Upper lobe of right lung (tissue), 1 donor: ENCODE measurements at places on chromosomes 3 and 15. TPM values are rescaled to one million over a fixed set of nuclear protein-coding genes. Genes with fewer than 3 reads are reported as not detected.

GRCh38 chr3:105424412-105425152 is 57.9 kb downstream of the ALCAM start:
- no peak for DNase-seq

- DNase-seq: no peak
Observed at GRCh38 chr3:27392950-27393679, 23.9 kb upstream of the NEK10 start.

DNA sequence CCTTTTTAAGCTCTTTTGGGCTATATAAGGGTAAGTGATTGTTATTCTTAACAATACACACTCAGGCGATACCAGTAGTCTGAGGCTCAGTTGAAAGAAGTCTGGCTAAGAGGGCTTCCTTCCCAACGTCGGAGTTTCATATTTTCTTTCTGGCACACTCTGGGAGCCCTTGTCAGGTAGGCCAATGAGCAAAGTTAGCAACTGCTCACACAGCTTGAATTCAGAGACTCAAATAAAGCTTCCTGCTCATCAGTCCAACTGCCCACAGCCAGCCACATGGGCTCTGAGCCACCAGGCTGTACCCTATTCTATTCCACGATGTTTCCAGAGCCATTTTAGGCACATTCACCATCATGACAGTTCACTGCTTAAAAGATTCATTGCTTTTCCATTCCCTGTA is 155.1 kb upstream of the TBL1XR1 start:
- DNase-seq: no peak

GRCh38 chr15:97490429-97490828 is 470.1 kb upstream of the ARRDC4 start:
- DNase-seq: no peak

IL20RB gene
- total RNA-seq: 3.7 TPM

GRCh38 chr15:61519296-61519695 is 290.2 kb upstream of the RORA start:
- DNase-seq: no peak

DNA sequence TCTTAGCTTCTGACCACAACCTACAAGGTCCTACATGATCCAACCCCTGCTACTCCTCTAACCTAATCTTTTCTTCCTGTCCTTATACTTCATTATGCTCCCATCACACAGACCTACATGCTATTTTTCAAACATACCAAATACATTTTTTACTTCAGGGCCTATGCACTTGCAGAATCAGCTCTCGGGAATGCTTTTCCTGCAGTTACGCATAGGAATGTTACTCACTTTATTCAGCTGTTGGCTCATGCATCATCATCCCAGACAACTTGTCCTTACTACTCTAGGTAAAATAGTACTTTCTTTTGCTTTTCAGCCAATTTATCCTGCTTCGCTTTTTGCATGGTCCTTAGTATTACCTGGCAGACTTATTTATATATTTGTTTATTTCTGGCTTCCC is 105.6 kb downstream of the OXSM start:
- no peak for DNase-seq

DNA sequence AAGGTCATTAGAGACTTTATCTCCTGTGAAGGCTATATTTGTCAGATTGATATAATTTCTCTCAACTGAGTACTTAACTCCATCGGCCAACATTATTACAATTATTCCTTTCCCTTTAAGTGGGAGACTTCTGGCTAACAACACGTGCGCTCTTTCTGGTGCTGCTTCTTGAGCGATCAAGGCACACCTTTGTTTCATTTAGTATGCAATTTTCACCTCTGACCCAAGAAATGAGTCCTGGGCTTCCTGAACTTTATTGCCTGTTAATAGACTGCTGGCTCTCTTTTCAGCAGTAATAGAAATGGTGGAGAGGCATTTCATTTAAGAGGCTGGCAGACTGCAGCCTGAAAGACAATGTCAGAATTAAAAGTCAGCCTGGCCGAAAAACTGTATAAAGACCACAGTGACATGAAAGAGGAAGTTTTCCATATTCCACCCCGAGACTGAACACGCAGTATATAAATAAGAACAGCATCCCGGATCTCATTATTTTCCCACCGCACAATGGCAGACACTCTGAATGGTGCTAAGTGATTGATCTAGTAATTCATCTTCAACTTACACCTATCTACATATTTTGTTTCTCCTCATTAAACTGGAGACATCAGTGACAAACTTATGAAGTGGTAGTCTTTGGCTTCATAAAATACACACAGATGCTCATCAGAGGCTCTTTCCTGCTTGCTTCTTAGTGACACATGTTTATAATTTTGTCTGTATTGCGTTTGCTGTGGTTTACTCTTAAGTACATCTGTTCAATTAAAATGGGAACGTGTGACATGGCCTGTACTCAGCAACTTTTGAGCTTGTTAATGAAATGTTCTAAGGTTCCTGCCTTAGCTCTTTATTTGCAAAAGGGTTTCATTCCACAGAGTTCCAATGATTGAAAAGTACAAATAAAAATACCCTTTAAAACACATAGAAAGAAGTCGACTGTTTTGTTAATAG is 299.9 kb downstream of the MECOM start:
- DNase-seq: no peak

DNA sequence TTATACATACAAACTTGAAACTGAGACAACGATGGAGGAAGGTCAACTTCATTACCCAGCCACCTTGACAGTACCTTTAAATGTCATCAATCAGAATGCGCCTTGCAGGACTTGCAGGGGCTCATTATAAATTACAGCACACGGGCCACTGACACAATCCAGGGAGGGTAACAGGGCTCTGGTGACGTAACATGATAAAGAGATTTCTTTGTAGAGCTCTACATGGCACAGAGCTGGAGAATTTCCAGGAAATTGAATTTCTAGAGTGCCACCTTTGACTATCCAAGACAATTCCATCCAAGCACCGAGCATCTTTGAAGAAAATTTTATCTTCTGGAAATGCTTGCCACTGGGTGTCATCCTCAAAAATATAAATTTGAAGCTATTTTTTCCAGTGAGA is 486.0 kb downstream of the FOXP1 start:
- no peak for DNase-seq

TMOD2 gene
- total RNA-seq: 16.1 TPM

CYP1A1 gene
- 2.4 TPM for total RNA-seq
